ENCODE measurements at places on chromosomes 7 and 10.

GRCh38 chr7:112143582-112143981 lies 62.6 kb downstream of the DOCK4 start:
- DNase-seq = no peak

DNA sequence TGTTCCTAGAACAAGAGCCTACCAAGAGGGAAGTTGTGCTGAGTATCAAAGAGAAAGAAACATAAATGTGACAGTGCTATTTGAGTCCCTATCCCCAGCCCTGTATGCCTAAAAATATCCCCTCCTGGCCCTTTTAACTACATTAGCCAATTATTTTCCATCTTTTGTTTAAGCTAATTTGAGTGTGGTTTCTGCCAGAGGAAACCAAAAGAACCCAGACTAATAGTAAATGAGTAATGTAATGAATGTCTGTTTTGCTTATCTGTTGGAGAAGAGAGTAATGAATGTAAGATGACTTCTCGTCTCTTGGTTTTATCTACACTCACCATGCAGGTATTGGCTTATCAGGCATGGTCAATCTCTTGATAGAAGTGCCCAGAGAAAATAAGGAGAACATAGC lies 134.4 kb upstream of the CDK1 start:
- DNase-seq = no peak

DNA sequence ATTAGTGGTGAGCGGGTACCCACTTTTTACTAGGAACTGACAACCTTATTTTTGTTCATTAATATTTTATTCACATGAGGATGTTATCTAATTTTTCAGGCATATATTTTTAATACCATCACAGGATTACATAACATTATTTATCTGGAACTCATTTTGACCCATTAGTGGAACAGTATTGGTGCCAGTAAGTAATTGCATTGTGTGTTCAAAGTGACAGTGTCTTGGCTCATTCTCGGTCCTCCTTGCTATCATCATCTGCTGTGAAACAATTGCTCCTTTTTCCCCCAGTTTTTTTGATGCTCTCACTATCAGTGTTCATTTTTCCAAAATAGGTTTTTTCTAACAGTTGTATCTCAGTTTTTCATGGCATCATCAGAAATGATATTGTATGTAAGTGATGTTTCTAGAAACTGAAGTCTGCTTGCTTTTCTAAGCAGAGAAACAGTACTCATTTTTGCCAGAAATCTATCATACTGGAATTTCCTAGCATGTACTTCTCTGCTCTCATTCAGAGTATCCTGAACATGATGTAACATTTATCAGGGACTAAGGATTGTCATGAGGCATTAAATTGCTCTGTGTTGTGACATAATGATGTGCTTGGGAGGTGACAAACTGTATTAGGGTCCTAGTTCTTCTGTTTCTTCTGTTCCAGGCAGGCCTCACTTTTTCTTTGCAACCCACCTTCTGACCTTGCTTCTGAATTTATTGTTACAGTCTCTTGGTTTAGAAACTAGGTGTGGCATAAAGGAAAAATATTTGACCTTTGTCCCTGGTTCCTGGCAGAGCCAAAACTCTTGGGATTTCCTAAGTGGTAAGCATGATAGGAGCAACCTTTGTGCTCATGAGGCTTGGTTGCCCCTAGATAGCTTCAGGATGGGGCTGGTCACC lies 4.2 kb downstream of the NUB1 start:
- no peak for DNase-seq

DNA sequence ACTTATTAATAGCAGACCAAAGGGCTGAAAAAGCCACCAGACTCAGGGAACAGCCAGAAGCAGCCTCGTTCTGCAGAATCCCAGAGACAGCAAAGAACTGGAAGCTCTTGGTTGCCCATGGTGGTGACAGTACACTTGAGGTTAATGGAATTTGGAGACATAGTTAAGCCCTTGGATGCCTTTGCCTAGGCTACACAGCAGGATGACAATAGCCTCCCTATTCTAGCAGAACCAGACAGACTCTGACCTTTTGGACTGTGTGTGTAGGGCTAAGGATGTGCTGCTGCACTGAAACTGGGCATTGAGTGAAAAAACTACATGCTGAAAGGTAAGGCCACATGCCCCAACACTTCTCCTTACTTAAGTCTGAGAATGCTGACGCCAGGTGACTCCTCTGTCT lies 22.7 kb downstream of the OTUD1 start:
- no peak for DNase-seq

GRCh38 chr7:85561706-85562105 lies 374.9 kb upstream of the SEMA3D start:
- no peak for DNase-seq

DNA sequence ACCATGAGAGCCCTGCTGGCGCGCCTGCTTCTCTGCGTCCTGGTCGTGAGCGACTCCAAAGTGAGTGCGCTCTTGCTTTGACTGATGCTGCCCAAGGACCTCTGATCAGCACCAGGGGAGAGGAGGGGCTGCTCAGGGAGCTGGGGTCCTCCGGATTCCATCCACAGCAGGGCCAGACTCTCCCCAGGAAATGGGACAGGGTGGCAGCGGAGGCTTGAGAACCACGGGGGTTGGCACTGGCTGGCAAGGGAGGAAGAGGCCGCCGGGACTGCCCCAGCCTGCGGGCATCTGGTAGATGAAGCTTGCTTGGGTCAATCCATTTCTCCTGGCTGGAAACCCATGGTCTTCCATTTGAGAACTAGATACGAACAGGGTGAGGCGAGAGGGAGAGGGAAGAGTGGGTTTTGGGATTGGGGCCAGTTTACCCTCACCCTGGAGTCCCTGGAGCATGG lies 647 bp downstream of the PLAU start:
- no peak for DNase-seq

GRCh38 chr10:6174201-6174874 lies 28.4 kb upstream of the PFKFB3 start:
- no peak for DNase-seq

- no peak for DNase-seq
These were observed 75.0 kb downstream of the MEST start for GRCh38 chr7:130566898-130567280.

DNA sequence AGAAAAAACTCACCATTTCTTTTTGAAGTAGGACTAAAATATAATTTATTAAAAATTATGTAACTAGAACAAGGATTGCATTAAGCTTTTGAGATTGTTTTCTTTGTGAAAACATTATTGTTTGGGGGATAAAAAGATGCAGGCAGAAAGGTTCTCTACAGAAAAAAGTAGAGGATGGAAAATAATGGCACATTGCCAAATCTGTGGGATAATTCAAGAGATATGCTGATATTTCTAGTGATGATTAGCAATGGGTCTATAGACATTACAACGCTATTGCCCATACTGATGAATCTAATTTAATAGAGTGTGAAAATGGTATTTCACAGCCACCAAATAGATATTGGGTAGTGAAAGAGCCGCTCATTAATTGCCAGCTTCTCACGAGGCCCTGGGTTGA lies 204.3 kb downstream of the RAPGEF5 start:
- DNase-seq = no peak

GRCh38 chr10:101291331-101292193 lies 62.3 kb upstream of the LBX1 start:
- DNase-seq = peak; percentile 29

- no peak for DNase-seq
These were observed 144.4 kb downstream of the TES start for GRCh38 chr7:116354546-116355423.

- DNase-seq = no peak
These were observed 62.4 kb downstream of the NRP1 start for GRCh38 chr10:33271969-33272583.

DNA sequence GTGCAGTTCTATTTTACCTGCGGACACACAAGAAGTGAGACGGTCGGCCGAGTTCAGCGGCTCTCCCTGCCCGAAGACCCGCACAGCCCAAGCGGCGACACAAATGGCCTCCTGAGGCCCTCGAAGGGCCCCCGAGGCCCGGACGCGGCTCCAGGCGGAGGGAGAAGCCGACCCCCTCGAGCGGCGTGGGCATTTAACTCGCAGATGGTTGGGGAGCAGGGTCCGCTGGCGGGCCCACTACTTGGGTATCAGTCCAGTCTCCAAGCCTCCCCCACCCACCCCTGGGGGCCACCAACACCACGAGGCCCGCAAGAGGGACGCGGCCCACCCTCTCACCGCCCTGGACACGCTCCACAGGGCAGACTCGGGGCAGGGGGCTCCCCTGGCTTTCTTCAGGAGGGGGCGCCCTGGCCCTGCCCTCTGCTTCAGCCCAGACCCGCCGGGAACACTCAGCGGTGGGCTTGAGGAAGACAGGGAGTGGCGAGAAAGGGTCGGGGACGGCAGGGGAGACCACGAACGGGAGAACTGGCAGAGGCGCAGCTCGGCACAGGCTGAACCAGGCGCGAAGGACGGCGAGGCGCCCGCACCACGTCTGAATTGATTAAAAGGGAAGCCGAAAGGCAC lies 1.7 kb downstream of the IGF2BP3 start:
- DNase-seq = no peak

DNA sequence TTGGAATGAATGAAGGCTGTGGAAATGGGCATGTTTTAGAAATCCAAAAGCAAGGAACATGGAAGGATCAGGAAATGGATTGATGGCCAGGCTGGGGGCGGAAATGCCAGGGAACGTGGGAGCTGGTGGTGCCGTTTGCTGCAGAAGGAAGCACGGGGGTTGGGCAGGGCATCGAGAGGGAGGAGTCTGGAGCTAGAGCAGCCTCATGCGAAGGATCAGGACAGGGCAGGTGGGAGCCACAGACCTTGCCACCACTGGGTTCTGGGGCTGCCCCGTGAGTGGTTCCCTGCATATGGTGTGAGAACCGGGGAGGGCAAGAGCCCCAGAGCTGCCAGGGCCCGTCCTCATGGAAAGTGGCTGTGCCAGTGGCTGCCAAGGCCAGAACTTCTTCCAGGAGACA lies 193.8 kb upstream of the ZNF32 start:
- DNase-seq = no peak

DNA sequence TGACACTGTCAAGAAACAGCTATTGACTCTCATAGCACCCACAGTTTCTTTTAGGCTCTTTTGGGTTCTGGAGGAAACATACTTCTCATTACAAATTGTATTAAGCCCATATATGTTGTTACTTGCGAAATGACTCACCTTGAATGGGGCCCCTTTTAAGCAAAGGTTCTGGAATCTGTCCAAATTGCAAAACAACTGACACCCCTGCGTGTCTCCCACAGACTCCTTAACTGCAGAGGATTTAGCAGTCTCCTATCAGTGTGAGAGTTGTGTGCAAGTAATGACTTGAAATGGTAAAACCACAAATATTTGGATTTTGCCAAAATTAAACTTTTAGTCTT lies 192.3 kb downstream of the DNAJC1 start:
- DNase-seq = no peak

- no peak for DNase-seq
These were observed 331.6 kb upstream of the ZNF32 start for GRCh38 chr10:43980313-43980712.

DNA sequence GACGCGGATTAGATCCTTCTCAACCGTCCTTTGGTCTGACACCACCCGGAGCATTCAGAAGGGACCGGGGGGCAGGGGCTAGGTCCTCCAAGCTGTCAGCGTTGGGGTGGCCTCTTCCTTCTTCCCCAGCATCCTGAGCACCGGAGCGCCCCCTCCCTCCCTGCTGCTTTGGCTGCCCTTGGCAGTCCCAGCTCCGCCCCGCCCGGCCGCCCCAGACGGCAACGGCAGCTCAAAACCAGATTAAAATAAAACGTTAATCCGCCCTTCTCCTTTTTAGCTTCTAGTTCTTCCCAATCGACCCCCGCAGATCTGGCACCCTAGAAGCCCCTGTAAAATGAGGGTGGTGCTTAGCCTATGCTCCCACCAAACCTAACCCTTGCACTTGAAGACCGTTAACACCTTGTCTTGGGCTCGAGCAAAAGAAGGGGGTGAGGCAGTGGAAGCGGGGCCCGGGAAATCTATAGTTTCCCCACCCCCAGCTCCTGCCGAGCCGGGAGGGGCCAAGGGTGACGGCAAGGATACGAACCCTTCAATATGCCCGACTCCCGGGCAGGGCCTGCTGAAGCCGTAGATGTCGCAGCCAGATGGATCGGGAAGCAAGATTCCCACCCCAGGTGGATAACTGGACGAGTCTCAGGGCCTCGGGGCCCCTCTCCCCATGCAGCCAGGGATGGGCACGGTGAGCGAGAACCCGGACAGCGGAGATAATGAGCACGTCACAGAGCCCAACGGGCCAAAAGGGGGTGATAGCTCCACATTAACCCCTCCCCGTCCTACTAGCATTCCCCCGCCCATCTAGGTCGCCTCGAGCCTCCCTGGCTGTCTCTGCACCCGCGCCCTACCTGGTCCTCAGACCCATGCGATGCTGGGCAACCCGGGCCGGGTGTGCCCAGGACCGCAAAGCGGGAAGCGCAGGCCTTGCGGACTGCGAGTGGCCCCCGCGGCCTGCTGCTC lies 169.7 kb downstream of the NRF1 start:
- no peak for DNase-seq

- DNase-seq = no peak
These were observed 175.8 kb downstream of the KCNMA1 start for GRCh38 chr10:77461636-77462296.

DNA sequence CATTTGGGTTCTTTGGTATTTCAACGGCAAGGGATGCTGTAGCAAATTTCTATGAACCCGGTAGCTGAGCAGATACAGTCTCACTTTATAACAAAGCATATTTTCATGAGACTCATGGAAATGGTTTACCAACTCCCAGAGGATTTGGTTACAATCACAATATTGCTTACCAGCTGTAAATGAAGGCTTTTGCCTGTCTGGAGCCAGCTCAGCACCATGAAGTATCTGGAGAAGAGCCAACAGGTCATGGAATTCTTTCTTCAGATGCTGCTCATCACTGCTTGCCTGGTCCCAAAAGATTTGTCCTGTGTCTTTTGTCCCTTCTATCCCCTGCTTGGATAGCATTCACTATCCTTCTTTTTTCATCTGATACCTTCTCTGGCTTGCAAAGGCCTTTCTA lies 316.9 kb upstream of the PHYHIPL start:
- DNase-seq = no peak

GRCh38 chr10:114682121-114682520 lies 24.0 kb upstream of the ABLIM1 start:
- no peak for DNase-seq

GRCh38 chr7:102875700-102876295 lies 37.0 kb upstream of the LRRC17 start:
- DNase-seq = no peak

GRCh38 chr7:22588351-22588750 lies 88.4 kb upstream of the STEAP1B start:
- no peak for DNase-seq

DNA sequence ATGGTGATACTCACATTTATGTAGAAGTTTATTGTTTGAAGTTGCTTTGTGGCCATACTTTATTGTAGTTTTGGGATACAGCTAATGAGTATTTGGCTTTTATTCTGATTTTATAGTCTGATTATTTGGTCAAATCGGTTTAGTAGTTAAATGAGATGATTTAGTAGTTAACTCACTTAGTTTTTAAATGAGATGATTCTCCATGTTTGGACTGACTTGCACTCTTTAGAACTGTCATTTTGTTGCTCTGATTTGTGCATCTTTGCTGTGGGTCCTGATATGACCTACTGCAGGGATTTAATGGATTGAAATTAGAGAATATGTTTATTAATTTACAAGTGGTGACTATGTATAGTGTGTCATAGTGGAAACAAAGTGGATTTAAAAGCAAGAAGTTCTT lies 44.2 kb downstream of the EXOC4 start:
- no peak for DNase-seq

GRCh38 chr7:18700147-18700546 lies 204.6 kb downstream of the HDAC9 start:
- DNase-seq = no peak

GRCh38 chr7:117010375-117011133 lies 57.3 kb downstream of the ST7 start:
- DNase-seq = no peak
